ENCODE measurements at places on chromosomes 5 and 9.

GRCh38 chr5:103690676-103691075, 128.1 kb upstream of the NUDT12 start:
- no peak for DNase-seq

GRCh38 chr5:19855931-19856330, 132.1 kb downstream of the CDH18 start:
- DNase-seq, result no peak

- DNase-seq, result no peak
These were observed 727 bp upstream of the GLIPR2 start for GRCh38 chr9:36135741-36136271.

- DNase-seq, result no peak
These were observed 175.9 kb downstream of the KIF4B start for GRCh38 chr5:155189476-155189875.

- no peak for DNase-seq
These were observed 176.4 kb upstream of the PITX1 start for GRCh38 chr5:135210286-135211055.

DNA sequence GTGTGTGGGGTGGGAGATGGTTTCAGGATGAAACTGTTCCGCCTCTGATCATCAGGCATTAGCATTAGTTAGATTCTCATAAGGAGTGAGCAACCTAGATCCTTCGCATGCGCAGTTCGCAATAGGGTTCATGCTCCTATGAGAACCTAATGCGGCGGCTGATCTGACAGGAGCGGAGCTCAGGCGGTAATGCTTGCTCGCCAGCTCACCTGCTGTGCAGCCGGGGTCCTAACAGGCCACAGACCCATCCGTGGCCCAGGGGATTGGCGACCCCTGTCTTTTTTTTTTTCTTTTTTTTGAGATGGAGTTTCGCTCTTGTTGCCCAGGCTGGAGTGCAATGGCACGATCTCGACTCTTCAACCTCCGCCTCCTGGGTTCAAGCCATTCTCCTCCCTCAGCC, 119.1 kb downstream of the KCNIP1 start:
- DNase-seq, result no peak
